ENCODE measurements at places on chromosomes 2 and 18. TPM values are rescaled to one million over a fixed set of nuclear protein-coding genes. Genes with fewer than 3 reads are reported as not detected.

DNA sequence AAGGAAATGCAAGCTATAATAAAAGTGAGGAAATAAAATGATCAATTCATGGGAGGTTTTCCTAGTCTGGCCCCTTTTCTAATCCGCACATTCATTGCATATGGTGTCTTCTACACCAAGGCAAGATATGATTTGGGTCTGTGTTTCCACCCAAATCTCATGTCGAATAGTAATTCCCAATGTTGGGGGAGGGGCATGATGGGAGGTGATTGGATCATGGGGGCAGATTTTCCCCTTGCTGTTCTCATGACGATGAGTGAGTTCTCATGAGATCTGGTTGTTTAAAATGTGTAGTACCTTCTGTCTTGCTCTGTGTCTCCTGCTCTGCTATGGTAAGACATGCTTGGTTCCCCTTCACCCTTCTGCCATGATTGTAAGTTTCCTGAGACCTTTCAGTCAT is 315.4 kb downstream of the CYRIA start:
- no peak overlapping the region for H3K27ac ChIP-seq
- H3K27me3 ChIP-seq = no peaks in the 10 kb centered on the region
- H3K4me3 ChIP-seq = no peak overlapping the region

DNA sequence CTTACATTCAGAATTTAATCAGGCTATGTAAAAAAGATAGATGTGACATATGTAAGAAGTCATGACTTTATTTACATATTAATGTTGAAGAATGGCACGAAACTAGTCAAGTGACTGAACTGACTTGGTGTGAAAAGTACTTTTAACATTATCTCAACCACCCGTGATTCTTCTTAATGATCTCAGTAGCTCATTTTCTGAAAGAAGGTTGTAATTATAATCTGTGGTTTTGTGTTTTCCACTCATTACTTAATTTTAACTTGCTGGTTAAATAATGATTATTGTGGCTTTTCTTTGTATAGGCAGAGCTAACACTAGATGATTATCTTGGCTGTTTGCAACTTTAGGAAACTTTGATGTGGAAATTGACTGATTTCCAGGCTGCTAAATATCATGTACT is 18.5 kb downstream of the KCNJ13 start:
- DNase-seq = no peak
- H3K4me1 ChIP-seq = no peaks in the 10 kb centered on the region
- no peak overlapping the region for H3K4me3 ChIP-seq
- no peaks in the 10 kb centered on the region for H3K27me3 ChIP-seq

GRCh38 chr18:6414118-6414722 is 491 bp downstream of the L3MBTL4 start:
- peaks cover 6% of the 10 kb centered on the region for H3K27me3 ChIP-seq
- peak; percentile 71 for DNase-seq
- no peaks in the 10 kb centered on the region for H3K4me1 ChIP-seq
- H3K27ac ChIP-seq = peak overlapping the region; percentile 71
- peak overlapping the region; percentile 74 for H3K4me3 ChIP-seq

Gene AMER3
- not detected for total RNA-seq

DNA sequence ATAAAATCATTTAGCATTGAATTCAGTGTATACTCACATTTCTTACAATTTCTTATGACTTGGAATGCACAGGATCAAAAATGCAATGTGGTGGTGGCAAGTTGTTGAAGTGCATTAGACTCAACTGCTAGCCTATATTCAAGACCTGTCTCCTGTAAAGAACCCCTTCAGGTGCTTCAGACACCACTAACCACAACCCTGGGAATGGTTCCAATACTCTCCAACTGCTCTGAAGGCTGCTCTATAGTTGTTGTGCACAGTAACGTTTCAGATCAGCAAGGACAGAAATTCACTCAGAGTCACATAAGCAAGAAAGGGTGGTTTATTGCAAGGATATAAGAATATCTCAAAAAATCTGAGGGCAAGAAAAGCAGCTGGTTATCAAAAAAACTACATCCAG is 6.5 kb downstream of the GKN1 start:
- H3K27ac ChIP-seq = no peak overlapping the region
- no peak for DNase-seq
- H3K36me3 ChIP-seq = no peaks in the 10 kb centered on the region
- no peaks in the 10 kb centered on the region for H3K4me1 ChIP-seq
- H3K27me3 ChIP-seq = peaks cover 5% of the 10 kb centered on the region
- no peak overlapping the region for H3K4me3 ChIP-seq
